Gastroesophageal sphincter (tissue), 4 donors: ENCODE measurements at places on chromosomes 13 and 19. TPM values are rescaled to one million over a fixed set of nuclear protein-coding genes. Genes with fewer than 3 reads are reported as not detected.

GRCh38 chr19:49512970-49513745 is 697 bp downstream of the FCGRT start:
- peaks cover 24% of the 10 kb centered on the region for H3K36me3 ChIP-seq

DNA sequence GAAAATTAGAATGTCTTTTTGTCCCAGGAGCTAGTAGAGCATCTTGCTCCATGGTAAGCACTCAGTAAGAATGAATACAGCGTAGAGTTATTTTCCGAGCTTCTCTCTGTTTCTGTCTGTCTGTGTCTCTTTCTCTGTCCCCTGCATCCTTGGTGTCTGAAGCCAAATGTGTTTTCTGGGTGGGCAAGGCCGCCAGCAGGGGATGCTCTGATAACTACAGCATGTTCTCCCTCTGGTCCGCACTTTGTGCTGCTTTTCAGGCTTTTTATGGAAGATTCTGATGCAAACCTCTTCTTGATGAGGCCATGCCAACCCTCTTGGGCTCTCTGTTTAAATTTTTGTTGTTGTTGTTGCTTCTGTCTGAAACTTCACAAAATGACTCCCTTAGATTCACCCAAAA is 142.8 kb upstream of the UBL3 start:
- H3K27ac ChIP-seq = no peak overlapping the region
- no peaks in the 10 kb centered on the region for H3K27me3 ChIP-seq
- no peak for ATAC-seq
- H3K36me3 ChIP-seq = no peaks in the 10 kb centered on the region
- H3K4me3 ChIP-seq = no peak overlapping the region
- no peaks in the 10 kb centered on the region for H3K4me1 ChIP-seq

DNA sequence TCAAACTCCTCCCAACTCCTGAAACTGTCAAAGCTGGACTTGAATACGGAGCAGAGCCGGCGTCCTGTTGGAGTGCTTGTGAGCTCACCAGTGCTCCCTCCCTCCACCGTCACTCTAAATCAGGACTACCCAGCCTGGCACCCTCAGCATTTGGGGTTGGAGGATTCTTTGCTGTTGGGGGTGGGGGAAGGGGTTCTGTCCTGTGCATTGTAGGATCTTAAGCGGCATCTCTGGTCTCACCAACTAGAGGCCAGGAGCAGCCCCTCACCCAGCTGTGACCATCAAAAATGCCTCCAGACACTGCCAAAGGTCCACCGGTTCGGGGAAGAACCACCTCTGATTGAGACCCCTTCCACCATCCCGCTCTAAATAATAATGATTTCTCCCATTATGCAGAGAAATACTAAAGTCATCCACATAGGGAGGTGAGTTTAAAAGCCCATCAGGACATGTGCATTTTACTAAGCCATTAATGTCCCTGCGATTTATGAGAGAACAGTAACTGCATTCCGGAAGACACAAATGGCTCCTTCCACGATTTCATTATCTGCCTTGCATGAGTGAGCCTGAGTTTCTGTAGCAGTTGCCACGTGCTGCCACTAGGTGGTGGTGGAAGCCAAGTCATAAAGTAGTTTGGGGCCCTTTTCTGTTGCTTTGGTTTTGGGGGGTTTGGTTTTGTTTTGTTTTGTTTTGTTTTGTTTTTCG is 16.1 kb upstream of the USP29 start:
- H3K27ac ChIP-seq = no peak overlapping the region
- peaks cover 66% of the 10 kb centered on the region for H3K27me3 ChIP-seq
- H3K4me3 ChIP-seq = peak overlapping the region; percentile 4
- H3K4me1 ChIP-seq = peaks cover 6% of the 10 kb centered on the region
- no peaks in the 10 kb centered on the region for H3K36me3 ChIP-seq

DNA sequence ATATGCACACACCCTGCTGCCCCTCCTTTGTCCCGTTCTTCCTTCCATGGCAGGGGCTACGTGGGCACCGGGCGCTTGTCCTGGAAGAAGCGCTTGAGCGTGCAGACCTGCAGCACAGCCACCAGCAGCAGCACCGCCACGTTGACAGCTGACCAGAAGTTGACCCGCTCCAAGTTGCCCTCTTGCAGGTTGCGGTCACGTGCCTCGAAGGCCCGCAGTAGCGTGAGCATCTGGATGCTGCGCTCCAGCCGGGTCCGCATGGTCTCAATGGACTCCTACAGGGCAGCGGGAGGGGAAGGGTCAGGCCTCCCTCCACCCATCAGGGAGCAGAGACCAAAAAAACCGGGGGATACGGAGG is 3.1 kb downstream of the TMED1 start:
- H3K4me1 ChIP-seq = no peaks in the 10 kb centered on the region
- peaks cover 58% of the 10 kb centered on the region for H3K36me3 ChIP-seq
- no peak overlapping the region for H3K27ac ChIP-seq
- H3K27me3 ChIP-seq = no peaks in the 10 kb centered on the region
- H3K4me3 ChIP-seq = no peak overlapping the region

DNA sequence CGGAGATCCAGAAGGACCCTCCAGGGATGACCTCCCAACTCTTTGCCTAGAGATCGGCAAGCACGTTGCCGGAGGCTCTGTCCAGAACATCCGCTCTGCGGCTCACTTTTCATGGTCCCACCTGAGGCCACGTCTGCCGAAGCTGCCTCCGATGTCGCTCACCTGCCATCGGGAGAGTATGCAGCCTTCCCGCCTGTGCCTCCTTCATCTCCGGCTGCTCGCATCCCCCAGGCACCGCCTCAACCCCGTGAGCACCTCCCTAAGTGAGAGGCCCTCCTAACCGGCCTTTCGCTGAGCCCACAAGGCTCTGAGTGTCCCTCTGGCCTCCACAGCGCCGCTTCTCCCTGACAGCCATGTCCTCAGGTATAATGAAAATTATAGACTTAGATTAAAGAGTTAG is 275.1 kb downstream of the EFNB2 start:
- no peaks in the 10 kb centered on the region for H3K4me1 ChIP-seq
- no peak for ATAC-seq
- H3K36me3 ChIP-seq = no peaks in the 10 kb centered on the region
- no peaks in the 10 kb centered on the region for H3K27me3 ChIP-seq

GRCh38 chr13:103839460-103839859 is 773.2 kb upstream of the SLC10A2 start:
- no peaks in the 10 kb centered on the region for H3K36me3 ChIP-seq
- no peak overlapping the region for H3K4me3 ChIP-seq
- no peak overlapping the region for H3K27ac ChIP-seq
- H3K27me3 ChIP-seq = no peaks in the 10 kb centered on the region
- ATAC-seq = no peak

GRCh38 chr13:114244637-114245036 is 9.9 kb downstream of the CDC16 start:
- no peaks in the 10 kb centered on the region for H3K27me3 ChIP-seq
- H3K4me3 ChIP-seq = no peak overlapping the region
- H3K27ac ChIP-seq = no peak overlapping the region
- peaks cover 100% of the 10 kb centered on the region for H3K36me3 ChIP-seq
- no peaks in the 10 kb centered on the region for H3K4me1 ChIP-seq

- no peaks in the 10 kb centered on the region for H3K4me1 ChIP-seq
- no peak overlapping the region for H3K4me3 ChIP-seq
- no peaks in the 10 kb centered on the region for H3K36me3 ChIP-seq
- no peak for ATAC-seq
- H3K27me3 ChIP-seq = peaks cover 58% of the 10 kb centered on the region
These were observed 44.2 kb upstream of the HOMER3 start for GRCh38 chr19:18985257-18985656.

DNA sequence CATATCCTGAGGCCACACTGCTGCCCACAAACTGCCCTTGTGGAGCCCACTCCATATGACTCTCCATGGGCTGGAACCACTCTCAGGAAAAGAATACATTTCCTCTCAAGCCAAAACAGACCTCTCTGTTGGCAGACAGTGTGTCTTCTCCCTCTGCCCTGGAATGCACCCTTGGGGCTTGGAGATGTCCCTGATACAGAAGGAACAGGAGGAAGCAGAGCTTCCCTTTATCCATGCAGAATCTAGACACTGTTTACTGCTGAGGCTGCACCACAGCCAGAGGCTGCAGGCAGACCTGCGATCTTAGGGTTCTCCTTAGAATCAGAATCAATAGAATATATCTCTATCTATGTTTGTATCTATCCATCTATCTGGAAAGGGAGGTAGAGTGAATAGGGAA is 26.8 kb upstream of the CYP4F8 start:
- no peaks in the 10 kb centered on the region for H3K4me1 ChIP-seq
- no peaks in the 10 kb centered on the region for H3K36me3 ChIP-seq
- ATAC-seq = no peak
- peaks cover 77% of the 10 kb centered on the region for H3K27me3 ChIP-seq
- no peak overlapping the region for H3K27ac ChIP-seq

DNA sequence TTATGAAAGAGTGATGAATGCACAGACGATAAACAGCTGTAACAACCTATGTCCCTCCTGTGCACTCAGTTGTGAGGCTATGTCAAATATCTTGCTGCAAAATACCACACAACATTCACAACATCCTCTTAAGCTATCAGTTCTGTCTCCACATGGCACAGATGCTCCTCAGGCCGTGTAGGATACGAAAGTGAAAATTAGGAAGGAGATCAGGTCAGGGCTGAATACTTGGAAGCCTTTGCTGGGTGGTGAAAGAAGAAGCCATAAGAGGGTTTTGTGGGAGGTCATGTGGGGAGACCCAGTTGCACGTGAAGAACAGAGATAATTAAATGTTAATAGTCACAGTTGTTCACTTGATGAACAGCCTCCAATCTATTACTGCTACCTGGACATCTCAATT is 58.9 kb downstream of the RXFP2 start:
- H3K36me3 ChIP-seq = no peaks in the 10 kb centered on the region
- no peaks in the 10 kb centered on the region for H3K4me1 ChIP-seq
- H3K27ac ChIP-seq = no peak overlapping the region
- no peaks in the 10 kb centered on the region for H3K27me3 ChIP-seq
- H3K4me3 ChIP-seq = no peak overlapping the region

DNA sequence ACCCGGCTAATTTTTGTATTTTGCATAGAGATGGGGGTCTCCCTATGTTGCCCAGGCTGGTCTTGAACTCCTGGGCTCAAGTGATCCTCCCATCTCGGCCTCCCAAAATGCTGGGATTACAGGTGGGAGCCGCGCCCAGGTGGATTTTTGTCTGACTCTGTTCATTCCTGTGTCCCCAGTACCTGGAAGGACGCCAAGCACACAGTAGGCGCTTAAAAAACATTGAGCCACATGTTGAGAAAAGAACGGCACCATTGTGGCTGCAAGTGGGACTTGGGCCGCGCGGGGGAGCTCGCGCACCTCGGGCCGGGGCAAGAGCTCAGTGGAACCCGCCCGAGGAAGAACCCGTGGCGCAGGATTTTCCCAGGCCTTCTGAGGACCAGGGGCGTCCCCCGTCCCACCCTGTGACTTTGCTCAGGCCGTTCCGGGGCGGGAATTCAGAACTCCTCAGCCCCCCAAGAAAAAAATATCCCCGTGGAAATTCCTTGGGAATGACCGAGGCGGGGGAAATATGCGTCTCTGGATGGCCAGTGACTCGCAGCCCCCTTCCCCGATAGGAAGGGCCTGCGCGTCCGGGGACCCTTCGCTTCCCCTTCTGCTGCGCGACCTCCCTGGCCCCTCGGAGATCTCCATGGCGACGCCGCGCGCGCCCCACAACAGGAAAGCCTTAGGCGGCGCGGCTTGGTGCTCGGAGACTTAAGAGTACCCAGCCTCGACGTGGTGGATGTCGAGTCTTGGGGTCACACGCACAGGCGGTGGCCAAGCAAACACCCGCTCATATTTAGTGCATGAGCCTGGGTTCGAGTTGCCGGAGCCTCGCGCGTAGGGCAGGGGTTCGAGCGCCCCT is 1.4 kb upstream of the ICAM1 start:
- ATAC-seq = peak; percentile 64
- peaks cover 56% of the 10 kb centered on the region for H3K27me3 ChIP-seq
- peak overlapping the region; percentile 79 for H3K27ac ChIP-seq
- peaks cover 38% of the 10 kb centered on the region for H3K4me1 ChIP-seq

GRCh38 chr13:108352599-108352998 is 83.1 kb downstream of the TNFSF13B start:
- H3K27ac ChIP-seq = no peak overlapping the region
- peaks cover 12% of the 10 kb centered on the region for H3K27me3 ChIP-seq
- H3K4me3 ChIP-seq = no peak overlapping the region
- ATAC-seq = peak; percentile 67
- H3K36me3 ChIP-seq = no peaks in the 10 kb centered on the region

DNA sequence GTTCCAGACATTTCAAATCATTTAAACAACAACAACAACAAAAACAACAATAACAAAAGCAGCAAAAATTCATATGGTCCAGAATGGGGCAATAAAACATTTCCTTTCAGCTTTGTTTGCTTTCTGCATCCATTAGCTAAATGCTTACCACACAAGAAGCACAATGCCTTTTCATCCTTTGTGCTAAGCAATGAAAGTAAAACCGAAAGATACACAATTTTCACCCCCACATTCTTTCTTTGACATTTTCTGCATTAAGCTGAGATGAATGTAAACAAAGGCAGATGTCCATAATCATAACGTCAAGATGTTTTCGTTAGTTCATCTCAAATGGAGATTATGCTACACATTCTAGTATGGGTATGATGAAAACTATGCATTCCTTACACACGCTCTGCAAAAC is 568.5 kb downstream of the SLITRK6 start:
- no peak overlapping the region for H3K4me3 ChIP-seq
- H3K27ac ChIP-seq = no peak overlapping the region

GRCh38 chr13:40470660-40471059 is 195.8 kb downstream of the FOXO1 start:
- ATAC-seq = peak; percentile 86
- H3K4me1 ChIP-seq = no peaks in the 10 kb centered on the region
- no peak overlapping the region for H3K4me3 ChIP-seq
- H3K27ac ChIP-seq = no peak overlapping the region
- H3K27me3 ChIP-seq = no peaks in the 10 kb centered on the region

GRCh38 chr19:13834244-13835069 is 39.2 kb downstream of the ZSWIM4 start:
- H3K4me1 ChIP-seq = peaks cover 74% of the 10 kb centered on the region
- H3K27me3 ChIP-seq = no peaks in the 10 kb centered on the region
- peaks cover 48% of the 10 kb centered on the region for H3K36me3 ChIP-seq
- no peak for ATAC-seq

TSPAN16 gene
- not detected for total RNA-seq

ARHGEF7 gene
- 50.9 TPM for total RNA-seq

TMTC4 gene
- total RNA-seq = 7.0 TPM

FPR3 gene
- 4.1 TPM for total RNA-seq

LRRC63 gene
- total RNA-seq = not detected

OR7A10 gene
- total RNA-seq = not detected

IFNL1 gene
- not detected for total RNA-seq
